ENCODE measurements at places on chromosomes 1 and 21.

DNA sequence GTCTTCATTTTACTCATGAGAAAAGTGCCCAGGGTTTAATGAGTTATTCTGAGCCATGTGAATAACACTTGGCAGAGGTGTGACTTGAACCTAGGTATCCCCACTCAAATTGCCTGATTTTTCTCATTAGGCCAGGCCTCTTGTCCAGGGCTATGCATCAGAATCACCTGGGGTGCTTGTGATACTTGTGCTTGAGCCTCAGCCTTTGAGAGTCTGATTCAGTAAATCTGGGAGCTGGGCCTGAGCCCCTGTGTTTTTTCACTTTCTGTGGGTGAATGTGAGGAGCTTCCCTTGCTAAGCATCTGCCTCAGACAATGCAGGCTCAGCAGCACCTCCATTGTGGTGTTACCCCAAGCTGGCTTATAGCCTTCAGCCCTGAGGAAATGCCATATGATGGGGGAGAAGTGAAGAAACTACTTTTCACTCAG lies 127.1 kb downstream of the S1PR1 start:
- no peak for DNase-seq

- DNase-seq: no peak
Measured at GRCh38 chr1:7691576-7691975, 79.5 kb upstream of the VAMP3 start.

GRCh38 chr1:44237721-44238457 lies 24.6 kb downstream of the DMAP1 start:
- DNase-seq: peak; percentile 90

DNA sequence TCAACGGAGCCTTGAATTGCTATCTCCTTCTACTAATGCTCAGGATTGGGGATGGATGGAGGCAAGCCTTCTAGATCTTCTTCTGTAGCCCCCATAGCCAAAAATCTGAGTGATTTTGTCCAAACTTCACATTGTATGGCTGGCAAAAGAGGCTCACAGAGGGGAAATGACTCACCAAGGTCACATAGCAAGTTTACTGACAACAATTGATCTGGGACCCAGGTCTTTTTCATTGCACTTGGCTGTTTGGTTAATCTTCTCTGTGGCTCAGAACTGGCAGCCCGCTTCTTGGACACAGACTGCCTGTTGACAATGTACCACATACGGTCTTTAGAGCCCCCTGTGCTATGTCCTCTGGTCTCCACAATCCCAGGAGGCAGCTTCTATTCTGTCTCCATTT lies 3.0 kb upstream of the LACTBL1 start:
- no peak for DNase-seq

GRCh38 chr1:235408503-235408960 lies 41.3 kb downstream of the TBCE start:
- peak; percentile 20 for DNase-seq

- DNase-seq: no peak
Measured at GRCh38 chr1:9068981-9069325, 482 bp downstream of the SLC2A5 start.

DNA sequence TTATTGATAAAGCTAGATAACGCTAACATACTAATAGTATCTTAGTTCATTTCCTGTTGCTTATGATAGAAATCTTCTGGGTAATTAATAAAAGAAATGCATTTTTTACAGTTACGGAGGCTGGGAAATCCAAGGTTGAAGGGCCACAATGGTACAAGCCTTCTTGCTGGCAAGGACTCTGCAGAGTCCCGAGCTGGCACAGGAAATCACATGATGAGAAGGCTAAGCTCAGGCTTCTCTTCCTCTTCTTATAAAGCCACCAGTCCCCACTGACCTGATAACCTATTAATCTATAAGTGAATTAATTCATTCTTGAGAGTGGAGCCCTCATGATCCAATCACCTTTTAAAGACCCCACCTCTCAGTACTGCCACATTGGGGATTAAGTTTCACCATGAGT lies 82.6 kb downstream of the GPR161 start:
- DNase-seq: peak; percentile 54

- DNase-seq: no peak
Measured at GRCh38 chr1:46113948-46114347, 18.5 kb downstream of the PIK3R3 start.

- DNase-seq: peak; percentile 7
Measured at GRCh38 chr1:17156108-17156507, 36.9 kb upstream of the PADI2 start.

DNA sequence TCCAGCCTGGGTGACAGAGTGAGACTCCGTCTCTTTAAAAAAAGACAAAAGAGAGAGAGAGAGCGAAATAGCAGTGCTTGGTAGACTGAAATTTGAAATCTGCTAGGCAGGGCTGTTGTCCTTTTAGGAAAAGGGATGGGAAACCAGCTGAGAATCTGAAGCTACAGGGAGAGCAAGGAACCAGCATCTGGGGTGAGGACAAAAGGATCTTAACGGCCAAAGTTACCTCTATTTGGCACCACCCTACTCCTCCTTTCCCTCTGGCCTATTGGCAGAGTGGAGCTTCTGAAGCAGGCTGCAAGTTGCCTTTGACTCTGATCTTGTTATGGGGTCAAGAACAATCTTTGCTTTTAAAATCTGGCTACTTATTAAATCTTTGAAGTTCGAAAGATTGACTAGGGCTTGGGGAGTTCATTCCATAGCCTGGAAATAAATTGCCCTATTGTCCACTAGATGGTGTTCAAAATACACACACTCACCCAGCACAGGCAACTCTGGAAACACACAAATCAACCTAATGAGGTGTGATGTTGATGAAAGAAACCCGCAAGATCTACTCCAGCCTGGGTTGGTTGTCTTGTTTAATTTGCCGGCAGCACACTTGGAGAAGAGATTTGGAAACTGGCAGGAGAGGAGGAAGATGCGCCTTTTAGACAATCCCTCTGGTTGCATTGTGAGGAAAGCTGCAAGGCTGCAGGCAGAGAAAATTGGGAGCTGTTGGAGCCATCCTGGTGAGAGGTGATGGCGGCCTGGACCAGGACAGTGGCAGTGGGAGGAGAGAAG lies 16.5 kb upstream of the PARP1 start:
- peak; percentile 71 for DNase-seq

GRCh38 chr1:152112101-152112884 lies 3.0 kb downstream of the TCHH start:
- DNase-seq: peak; percentile 27

DNA sequence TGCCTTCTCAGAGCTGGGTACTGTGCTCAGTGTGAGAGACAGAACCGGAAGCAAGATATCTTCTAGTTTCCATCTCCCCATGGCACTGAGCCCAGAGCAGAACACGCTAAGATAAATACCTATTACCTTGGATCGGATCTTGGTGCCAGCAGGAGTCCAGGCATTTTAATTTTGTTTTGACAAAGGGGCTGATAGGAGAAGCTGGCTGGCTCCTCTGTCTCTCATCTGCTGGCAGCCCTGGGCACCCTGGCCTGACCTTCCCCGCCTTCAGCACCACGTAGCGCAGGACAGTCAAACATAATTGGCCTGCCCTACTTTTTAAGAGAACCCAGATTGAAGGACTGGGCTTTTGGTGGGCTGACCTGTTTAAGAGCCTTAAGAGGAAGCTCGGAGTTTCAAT lies 160.7 kb upstream of the KLHDC7A start:
- no peak for DNase-seq

DNA sequence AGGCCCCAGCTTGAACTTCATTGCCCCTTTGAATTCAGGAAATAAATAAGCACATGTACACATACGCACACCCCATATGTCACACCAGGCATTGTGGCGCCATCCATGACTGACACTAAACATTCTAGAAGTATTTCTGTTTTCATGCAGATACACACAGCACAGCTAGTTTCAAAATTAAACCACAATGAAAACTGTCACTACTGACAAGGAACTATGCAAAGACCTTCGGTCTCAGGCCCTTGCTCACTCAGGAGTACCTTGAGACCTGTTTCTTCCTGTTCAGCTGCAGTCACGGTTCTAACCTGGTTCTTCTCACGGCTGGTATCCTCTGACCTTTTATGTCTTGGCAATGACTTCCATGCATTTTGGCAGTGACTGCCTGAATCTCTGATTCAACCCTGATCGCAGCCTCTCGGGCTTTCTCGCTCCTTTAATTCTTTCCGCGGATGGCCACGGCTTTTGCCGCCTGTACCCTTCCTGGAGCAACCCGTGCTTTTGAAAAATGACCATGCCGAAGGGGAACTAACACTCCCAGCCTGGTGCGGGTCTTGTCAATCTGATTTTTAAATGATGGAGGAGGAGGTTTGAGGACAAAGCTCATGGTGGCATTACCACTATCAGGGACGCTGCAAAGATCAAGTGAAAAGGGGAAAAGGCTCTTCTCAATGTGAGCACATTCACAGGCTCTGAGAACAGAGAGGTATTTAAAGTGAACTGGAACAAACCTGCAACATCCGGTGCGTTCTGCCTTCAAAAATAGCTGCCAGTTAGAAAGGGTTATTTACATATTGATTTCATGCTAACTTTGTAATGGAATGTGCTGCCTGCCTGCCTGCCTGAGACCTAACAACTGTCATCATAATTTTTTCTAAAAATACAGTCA lies 384.6 kb downstream of the RRAGC start:
- DNase-seq: no peak

Data from hematopoietic multipotent progenitor cell treated with erythropoietin and hydrocortisone succinate and interleukin-3 and kit ligand, for 6 days (in vitro differentiated cells).